ENCODE measurements at places on chromosomes 1 and 21.

DNA sequence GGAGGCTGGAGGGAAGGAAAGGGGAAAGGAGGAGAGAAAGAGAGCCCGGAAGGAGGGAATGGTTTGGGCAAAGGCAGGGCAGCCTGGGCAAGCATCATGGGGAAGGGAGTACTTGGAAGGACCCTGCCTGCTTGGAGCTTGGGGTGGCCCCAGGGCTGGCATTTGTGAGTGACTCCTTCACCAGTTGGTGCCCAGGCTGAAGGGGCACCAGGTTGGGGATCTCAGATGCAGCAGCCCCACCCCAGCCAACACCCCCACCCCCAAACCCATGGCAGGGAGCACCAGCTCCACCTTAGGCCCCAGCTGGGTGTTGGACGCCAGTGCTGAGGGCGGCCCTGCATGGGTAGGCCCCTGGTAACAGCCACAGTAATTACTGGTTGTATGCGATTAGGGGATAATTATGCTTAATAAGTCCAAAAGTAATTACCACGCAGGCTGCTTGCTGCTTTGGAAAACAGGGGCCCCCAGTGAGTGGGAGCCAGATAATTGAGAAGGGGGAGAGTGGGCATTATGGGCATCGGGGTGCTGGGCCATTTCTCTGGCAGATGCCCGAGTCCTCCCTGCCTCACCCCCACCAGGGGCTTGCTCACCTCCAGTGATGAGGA, 78.3 kb downstream of the VWA5B1 start:
- no peak for DNase-seq

DNA sequence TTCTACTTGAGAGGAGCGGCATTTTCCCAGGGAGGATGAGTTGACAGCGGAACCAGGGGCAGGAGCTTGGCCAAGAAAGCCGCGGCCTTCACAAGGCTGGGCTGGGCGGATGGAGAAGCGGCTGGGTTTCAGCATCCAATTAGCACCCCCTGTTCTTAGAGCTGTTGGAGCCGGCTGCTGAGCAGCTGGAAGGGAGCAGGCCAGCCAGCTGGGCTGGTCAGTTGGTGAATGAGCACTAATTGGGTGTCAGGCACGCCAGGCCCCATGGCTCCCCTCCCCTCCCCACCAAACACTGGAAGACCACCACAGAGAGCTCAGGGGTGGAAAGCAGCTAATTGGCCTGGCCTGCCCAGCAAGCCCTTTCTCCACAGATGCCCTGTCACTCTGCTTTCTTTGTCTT, 245.6 kb downstream of the RRAGC start:
- no peak for DNase-seq

DNA sequence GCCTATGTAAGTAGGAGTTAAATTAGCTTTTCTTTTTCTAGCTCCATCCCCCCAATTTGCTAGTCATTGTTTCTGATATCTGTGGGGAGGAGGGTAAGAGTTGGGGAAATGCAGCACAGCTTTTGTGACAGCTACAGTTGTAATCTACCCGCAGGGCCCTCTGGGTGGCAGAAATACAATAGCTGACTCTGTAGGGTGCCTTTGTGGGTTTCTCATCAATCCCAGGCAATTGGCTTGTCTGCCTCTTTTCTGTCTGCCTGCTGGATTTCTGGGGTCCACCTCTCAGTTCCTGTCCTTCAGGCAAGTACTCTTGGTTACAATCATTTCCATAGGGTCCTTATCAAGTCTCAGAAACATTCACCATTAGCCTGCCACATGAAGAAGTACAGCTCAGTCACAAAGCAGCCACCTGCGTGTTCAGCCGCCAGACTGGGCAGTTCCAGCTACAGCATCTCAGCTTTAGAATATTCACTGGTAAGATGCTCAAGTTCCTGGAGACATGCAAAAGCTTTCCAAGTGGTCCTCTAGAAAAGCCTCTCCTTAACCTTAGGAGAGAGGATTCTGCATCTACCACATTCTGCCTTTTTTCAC, 19.2 kb upstream of the SLC44A5 start:
- no peak for DNase-seq

DNA sequence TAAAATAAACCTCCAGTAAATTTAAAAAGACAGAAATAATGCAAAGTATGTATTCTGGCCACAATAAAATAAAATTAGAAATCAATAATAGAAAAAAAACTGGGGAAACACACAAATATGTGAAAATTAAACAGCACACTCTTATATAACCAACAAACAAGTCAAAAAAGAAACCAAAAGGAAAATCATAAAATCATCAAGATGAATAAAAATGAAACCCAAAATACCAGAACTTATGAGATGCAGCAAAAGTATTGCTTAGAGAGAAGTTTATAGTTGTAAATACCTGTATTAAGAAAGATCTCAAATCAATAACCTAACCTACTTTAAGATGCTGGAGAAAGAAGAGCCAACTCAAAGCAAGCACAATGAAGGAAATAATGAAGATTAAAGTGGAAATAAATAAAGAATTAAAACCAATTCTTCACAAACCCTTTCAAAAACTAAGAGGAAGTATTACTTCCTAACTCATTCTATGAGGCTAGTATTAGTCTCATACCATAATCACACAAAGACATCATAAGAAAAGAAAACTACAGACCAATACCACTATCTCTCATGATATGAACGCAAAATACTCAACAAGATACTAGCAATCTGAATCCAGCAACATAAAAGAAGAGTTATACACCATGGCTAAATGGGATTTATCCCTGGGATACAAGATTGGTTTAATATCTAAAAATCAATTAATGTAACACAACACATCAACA, 6.4 kb upstream of the KRTAP10-3 start:
- DNase-seq = no peak

DNA sequence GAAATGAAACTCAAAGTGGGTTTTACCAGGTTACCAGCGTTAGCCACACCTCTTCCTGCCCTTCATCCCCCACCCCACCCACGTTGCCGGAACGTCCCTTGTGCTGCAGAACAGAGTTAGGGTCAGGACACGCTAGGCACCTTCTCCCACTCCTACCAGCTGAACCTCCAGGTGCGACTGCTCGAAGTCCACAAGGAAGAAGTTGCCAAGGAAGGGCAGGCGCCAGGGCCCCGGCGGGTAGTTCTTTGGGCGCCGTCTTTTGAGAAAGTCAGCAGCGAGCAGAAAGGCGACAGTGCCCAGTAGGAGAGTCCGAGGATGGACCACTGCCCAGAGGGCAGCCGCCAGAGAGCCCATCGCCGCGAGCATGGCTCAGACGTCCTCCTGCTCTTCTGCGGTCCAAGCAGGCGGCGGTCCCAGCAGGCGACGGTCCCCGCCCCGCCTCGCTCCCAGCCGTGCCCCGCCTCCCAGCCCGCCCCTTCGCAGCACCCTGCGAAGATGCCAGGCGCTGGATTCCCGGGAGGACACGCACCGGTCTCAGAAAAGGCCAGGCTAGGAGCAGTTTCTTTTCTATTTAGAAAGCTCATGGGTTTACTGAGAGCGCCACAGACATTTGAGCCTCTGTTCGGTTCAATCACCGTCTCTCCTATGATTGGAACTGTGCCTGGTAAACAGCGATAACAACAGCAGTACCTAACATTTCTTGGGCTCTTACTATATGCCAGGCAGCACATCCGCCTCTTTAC, at the start of gene CYP2J2:
Gene CYP2J2 (minus strand): TSS at position 393 of the 743 bp plus-strand sequence. CDS start 27 bp downstream, at position 366.
- DNase-seq = no peak

GRCh38 chr1:192994141-192994540, 65.0 kb downstream of the UCHL5 start:
- no peak for DNase-seq

DNA sequence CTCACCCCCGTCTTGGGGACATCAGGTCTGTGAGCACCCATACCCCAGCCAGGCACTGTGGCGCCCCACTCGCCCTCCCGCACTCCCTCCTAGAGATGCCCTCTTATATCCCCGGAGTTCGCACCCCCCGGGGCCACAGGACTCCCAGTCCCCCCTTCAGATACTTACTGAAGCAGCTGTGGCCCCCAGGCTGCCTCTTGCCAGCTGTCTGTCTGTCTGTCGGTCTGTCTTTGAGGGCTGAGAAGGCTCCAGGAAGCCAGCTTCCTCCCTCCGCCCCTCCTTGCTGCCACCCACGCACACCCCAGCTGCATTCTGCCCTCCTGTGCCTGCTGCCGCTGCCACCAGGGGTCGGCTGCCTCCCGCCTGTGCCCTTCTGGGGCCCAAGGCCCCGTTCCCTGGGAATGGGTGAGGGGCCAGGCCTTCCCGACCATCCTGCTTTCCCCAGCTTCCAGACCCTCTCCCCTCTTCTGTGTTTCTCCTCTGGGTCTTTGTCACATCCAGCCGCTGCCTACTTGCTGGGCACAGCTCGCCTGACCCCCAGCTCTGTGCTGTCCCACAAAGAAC, at the start of gene PTPN7:
Gene PTPN7 (minus strand): TSS at position 226 of the 564 bp plus-strand sequence. CDS start 1,200 bp downstream, outside the sequence.
- no peak for DNase-seq

GRCh38 chr1:186456729-186457255, 4.1 kb downstream of the PDC start:
- DNase-seq = no peak

- no peak for DNase-seq
Measured at GRCh38 chr1:24069817-24070216, 42.1 kb downstream of the MYOM3 start.

DNA sequence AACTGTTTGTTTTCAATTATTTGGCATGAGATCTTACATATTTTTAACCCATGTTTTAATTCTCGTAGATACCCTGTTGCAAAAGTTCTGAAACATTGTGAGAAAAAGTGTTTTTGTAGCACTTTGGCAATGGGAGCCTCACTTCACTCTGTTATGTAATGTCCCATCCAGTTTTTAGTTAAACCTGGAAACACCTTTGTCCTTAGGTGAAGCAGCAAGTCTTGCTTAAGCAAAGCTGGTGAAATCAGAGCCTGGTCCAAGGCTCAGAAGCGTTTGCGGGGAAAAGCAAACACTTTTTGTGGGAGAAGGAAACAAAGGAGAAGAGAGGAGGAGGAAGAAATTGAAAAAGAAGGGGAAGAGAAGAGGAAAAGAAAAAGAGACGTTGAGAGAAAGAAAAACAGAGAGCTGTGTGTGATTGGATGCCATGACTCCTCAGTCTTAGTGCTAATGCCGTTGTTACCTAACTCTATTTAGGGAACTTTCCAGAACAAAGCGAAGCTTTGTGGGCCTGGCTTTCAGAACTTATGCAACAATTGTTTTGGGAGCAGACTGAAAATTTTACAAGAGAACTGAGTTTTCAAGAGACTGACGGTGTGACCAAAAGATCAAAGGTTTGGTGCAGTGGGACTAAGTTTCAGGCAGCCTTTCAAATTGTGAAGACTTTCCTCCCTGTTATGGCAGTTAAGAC, 93.1 kb downstream of the NTMT2 start:
- DNase-seq = no peak

Measured in HAP-1 (cell line).